ENCODE measurements at places on chromosomes 1 and 21.
A peak's percentile ranks its signal among the peaks of the same experiment; 100 is the strongest.

DNA sequence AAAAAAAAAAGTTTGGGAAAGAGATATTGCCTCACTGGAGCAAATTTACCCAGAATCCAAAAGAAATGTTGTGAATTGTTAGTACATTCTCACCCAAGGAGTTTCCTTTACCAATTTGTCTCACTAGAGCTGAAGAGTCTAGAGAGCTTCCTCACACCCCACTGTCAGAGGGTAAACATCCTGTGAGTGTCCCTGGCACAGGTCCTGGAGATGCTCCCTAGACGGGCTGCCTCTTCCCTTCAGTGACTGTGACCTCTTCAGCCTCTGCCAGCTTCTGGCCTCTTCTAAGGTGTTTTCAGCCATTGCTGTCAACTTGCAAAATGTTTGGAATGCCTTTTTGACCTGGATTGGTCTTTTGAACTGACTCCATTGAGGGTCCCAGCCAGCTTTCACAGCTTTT, 159.4 kb downstream of the DHRS3 start:
- no peak for DNase-seq

DNA sequence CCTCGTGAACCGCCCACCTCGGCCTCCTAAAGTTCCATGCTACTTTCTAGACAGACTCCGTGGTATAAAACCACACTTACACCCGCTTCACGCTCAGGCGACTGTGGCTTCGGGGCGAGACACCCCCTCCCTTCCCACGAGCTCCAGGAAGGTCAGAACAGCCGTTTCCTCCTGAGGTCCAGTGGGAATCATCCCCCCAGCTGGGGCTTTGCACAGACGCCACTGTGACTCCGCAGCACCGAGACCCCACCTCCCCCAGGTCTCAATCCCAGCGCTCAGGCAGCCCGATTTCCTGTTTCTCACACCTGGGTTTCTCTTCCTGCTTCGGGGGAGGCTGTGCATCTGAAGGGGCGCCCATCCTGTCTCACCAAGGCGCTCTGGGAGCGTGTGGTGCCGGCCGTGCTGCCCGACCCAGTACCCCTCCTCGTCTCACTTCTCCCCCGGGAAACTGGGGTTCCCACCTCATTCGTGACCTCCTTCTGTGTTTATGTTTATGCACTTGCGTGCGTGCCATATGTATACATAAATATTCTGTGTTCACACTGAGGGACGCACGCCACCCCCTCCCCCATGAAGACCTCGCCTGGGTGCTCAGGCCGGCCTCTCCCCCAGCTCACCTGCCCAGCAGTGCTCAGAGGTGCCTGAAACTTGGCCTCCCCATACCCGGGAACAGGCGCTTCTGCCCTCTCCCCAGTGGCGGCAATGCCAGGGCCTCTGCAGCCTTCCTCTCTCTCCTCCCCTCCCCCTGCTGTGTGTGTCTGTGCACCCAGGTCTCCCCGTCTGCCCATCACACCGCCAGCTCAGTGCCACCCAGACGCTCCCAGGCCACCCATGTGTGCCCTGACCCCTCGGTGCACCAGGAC, 14.6 kb downstream of the SLC35E2B start:
- DNase-seq: no peak

GRCh38 chr1:40413527-40414252, 36.6 kb upstream of the ZFP69B start:
- DNase-seq: no peak

DNA sequence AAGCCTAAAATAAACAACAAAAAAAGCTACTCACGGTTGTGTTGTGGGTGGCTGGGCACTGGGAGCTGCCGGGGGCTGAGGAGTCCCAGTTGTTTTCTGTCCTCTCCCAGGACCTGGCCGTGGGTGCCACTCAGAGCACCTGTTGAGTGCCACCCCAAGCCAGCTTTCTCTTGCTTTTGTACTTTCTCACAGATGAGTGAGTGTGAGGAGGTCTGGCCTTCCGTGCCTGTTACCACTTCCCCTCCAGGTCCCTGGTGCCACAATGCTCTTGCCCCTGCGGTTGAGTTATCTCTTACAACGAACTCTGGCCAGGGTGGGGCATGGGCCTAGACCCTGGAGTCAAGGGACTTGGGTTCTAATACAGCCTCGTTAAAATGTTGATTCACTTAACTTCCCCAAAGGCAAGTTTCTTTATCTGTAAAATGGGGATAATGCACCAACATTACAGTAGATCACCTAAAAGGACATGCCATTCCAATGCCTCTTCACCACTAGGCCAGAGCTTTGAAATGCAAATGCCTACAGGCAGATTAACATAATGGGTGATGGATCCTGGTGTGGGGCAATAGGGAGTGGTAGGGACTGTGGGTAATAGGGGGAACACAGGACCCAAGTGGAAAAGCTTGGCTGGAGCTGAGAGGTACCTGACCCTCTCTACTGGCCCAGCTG, at the start of gene CNR2:
Gene CNR2 (minus strand): TSS at position 151 of the 669 bp plus-strand sequence. CDS start 37,745 bp downstream, outside the sequence.
- DNase-seq: no peak

GRCh38 chr21:35323947-35324346, 274.8 kb upstream of the RUNX1 start:
- DNase-seq: no peak

DNA sequence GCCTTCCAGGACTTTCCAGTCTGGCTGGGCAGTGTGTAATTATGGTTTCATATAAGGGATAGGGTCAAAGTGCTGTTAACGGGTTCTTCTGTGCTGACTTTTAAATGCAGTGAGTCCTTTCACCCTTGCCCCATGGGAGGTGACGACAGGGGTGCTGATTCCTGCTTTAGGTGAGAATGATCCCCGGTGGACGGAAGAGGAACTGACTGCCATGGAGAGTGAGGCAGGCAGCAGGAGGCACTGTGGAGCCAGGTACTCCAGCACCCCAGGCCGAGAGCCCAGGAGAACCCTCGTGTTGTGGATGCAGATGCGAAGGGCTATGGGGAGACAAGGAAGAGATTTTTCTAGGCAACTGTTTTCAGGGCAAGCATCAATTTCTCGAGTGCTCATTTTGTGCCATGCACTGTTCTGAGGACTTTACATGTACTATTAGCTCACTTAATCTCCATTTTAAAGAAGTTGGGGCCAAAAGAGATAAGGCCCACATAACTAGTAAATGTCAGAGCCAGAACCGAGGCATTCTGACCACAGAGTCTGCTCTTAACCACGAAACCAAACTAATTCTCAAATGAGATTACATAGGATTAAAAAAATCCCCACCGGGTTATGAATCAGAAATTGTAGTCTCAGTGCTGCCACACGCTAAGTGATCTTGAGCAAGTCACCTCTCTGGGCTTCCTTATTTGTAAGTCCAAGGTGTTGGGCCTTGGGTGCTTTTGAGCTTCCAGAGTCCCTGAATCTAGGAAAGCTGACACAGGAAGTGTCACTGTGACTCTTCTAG, 28.2 kb downstream of the STPG1 start:
- DNase-seq: no peak

GRCh38 chr1:94884106-94884505, 42.8 kb downstream of the CNN3 start:
- no peak for DNase-seq

- no peak for DNase-seq
These were observed 19.8 kb downstream of the TNFRSF1B start for GRCh38 chr1:12186679-12186985.

DNA sequence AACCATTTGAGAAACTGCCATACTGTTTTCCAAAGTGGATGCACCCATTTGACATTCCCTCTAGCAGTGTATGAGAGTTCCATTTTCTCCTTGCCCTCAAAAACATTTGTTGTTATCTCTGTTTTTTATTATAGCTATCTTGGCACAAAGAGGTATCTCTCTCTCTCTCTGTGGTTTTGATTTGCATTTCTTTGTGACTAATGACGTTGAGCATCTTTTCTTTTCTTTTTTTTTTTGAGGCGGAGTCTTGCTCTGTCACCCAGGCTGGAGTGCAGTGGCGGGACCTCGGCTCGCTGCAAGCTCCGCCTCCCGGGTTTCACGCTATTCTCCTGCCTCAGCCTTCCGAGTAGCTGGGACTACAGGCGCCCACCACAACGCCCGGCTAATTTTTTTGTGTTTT, 17.4 kb upstream of the ZMYM6 start:
- no peak for DNase-seq

DNA sequence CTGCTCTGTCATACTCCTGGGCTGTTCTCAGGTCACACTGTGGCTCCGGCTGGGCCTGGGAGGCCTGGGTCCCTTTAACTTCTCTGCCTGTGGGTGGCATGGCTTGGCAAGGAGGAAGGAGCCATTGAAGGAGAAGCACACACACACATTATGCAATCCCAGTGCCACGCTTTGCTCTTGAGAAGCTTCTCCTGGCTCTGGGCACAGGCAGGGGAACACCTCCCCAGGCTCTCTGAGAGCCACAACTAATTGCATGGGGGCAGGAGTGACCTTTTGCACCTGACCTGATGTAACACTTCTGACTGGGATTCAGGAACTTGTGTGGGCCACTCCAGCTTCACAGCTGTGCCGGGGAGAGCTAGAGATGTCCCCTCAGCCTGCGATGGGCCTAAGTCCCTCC, 23.1 kb downstream of the LGR6 start:
- DNase-seq: no peak

DNA sequence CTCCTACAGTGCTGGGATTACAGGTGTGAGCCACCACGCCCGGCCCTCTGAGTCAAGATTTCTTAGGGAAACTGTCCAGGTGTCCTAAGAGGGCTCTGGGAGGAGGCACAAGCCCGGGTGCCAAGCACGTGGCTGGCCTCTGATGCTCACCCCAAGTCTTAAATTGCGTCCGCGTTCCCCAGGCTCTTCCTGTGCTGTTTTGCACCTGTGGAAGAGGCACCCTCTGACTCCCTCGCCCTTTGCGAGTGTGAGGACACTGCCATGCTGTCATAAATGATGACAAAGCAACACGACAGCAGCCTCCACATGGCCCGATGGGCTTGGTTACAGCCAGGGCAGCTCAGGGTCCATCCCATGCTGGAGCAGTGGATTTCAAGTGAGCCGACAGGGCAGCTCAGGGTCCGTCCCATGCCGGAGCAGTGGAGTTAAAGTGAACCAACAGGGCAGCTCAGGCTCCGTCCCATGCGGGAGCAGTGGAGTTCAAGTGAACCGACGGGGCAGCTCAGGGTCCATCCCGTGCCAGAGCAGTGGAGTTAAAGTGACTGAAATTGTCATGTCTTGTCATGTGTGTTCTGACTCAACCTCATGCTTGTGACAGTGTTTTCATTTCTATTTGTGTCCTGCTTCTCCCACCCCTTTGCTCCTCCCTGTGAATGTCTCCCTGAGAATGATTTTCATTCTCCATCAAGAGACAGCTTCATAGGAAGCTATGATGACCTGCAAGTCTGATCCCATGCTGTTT, 33.9 kb downstream of the PCNT start:
- DNase-seq: no peak

- peak; percentile 18 for DNase-seq
These were observed 241.8 kb upstream of the IRF2BP2 start for GRCh38 chr1:234851450-234852438.

DNA sequence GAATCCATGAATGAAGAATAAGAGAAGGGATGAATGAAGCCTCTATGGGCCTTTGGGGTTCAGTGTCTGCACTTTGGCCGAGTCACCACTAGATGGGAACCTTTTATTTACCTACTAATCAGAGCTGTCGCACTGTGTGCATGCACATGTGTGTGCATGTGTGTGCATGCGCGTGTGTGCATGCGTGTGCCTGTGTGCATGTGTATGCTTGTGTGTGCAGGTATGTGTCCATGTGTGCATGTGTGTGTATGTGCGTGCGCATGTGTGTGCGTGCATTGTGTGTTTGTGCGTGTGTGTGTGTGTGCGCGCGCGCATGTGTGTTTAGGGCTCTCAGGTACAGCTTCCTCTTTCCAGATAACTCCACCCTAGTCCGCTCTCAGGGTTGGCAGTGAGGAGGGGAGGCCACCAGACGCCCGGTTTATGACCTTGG, 20.4 kb upstream of the UBXN10 start:
- no peak for DNase-seq

GRCh38 chr1:180786624-180787023, 126.1 kb upstream of the KIAA1614 start:
- DNase-seq: no peak

DNA sequence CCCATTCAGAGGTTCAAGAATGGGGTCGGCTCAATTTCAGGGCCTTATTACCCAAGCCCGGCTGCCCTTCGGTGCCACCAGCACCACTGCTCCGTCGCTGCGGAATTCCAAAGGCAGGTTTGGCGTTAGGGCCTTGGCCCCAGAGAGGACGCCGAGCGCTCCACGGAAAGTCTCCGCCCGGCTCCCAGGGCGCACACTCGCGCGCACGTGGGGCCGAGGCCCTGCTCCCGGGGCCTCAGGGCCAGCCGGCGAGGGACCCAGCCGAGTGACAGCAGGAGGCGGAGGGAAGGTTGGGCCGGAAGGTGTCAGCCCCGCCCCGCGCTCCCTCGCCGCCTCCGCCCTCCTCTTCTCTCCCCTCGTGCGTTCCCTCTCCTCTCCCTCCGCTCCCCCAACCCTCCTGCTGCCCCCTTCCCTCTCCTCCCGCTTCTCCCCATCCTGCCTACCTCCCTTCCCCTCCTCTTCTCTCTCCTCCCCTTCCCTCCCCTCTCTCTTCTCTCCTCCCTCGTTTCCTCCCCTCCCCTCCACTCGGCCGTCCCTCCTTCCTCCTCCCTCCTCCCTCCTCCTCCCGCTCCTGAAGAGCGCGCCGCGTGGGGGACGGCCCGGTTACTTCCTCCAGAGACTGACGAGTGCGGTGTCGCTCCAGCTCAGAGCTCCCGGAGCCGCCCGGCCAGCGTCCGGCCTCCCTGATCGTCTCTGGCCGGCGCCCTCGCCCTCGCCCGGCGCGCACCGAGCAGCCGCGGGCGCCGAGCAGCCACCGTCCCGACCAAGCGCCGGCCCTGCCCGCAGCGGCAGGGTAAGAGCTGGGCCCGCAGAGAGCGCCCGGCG, at the start of gene ETS2:
Gene ETS2 (plus strand): TSS at position 602 of the 825 bp plus-strand sequence. CDS start 4,106 bp downstream, outside the sequence.
- peak; percentile 86 for DNase-seq

GRCh38 chr21:45048968-45049367, 25.4 kb upstream of the ADARB1 start:
- DNase-seq: no peak

DNA sequence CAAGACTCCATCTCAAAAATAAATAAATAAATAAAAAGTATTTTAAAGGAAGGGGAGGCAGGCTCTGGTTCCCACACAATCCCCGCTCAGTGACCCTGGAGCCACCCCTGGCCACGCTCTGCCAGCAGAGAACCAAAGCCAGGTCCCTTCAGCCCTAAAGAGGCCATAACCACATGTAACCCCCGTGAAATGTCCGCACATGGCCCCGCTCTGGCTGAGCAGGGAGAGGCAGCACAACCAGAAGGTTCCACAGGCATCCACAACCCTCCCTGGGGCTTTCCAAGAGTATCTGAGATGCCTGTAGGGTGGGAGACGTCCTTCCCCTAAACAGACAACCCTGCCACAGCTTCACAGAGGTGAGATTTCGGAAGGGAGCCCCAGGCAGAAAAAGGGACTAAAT, 1.4 kb upstream of the ARF1 start:
- DNase-seq: no peak
